ENCODE measurements at places on chromosomes 11 and 22.
A peak's percentile ranks its signal among the peaks of the same experiment; 100 is the strongest.

DNA sequence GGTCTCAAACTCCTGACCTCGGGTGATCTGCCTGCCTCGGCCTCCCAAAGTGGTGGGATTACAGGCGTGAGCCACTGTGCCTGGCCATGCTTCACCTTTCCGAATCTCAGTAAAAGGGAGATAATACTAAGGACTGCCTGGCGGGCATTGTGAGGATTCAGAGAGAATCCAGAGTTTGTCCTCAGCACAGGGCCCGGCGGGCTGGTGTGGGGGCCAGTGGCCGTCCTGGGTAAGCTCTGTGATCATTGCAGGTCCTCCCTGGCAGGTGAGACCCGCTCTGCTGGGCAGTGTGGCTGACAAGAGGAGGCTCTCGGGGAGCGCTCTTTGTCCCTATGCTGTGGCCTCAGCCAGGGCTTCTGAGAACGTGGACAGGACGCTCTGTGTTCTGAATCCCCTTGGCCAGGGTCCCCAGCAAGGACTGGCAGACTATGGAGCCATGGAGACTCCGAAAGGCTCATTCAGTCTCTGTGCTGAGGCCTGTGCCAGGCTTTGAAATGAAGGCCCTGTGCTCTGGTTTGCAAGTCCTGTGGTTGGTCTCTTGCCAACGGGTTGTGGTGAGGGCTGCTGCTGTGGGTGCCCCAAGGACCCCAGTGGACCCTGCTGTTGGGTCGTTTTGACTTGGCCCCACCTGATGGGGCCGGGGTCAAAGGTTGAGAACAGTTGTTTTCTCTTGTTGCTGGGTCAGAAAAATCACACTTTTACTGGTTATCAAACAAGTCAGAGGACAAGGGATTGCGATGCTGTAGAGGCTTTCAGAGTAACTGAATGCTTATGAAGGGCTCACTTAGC lies 2.1 kb downstream of the TPCN2 start:
- no peak for DNase-seq

DNA sequence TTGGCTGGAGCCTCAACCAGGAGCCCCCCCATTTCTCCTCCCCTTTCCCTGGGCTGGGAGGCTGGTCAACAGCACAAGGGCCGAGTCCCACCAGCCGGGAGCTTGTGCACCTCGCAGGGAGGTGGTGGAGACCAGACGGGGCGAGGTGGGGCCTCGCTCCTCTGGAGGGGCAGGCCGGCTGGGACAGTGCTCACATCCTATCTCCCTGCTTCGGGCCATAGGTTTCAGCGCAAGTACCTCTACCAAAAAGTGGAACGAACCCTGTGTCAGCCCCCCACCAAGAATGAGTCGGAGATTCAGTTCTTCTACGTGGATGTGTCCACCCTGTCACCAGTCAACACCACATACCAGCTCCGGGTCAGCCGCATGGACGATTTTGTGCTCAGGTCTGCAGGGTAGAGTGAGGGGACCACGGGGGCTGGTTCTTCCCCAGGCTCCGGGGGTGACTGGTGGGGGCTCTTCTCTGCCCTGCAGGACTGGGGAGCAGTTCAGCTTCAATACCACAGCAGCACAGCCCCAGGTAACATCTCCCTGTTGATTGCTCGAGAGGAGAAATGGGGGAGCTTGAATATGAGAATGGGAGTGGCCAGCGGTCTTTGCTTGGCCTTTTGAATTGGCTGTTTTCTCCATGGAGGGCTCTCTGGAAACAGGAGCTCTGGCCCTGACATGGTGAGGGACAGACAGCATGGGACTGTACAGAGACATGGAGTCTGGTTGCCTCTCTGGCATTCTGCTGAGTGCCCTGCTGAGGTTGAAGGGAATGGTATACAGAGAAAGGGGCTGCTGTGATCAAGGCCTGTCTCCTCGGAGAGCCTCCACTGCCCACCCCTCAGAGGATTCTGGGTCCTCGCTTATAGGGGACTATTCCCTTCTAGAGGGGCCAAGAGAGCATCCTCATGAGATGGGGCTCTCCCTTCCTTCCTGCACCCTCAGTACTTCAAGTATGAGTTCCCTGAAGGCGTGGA lies 3.3 kb downstream of the SIDT2 start:
- DNase-seq: no peak

- no peak for DNase-seq
These were observed 11.6 kb downstream of the FADS2 start for GRCh38 chr11:61839742-61840141.

GRCh38 chr11:34987617-34988016 lies 71.2 kb downstream of the PDHX start:
- DNase-seq: no peak

DNA sequence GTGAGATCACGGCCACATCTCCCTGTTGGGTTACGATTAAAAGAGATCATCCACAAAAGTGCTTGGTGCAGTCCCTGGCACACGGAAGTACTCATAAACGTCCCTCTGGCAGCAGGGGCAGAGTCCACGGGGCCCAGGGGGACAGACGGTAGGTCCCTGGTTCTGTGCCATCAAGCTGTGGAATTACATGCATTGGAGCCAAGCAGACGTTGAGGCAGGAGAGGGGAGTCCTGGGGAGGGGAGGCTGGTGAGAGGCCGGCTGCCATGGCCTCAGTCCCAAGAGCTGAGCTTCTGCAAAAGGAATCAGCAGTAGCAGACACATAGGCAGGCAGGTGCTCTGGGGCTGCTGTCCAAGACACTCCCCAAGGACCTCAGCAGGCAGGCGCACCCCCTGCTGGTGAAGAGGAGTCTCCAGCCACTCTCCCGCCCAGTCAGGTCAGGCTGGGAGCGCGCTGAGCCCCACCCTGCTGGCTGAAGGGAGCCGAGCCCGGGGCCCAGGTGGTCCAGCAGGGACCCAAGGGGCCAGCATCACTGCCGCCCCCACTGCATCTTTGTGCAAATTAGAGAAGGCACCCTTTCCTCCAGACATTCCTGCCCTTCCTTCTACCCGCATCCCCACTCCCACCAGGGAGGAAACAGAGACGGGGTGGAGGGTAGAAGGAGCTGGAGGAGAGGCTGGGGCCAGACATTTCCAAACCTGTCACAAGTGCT lies 7.6 kb upstream of the KCTD17 start:
- DNase-seq: peak; percentile 74

- DNase-seq: no peak
These were observed 65.2 kb upstream of the SESN3 start for GRCh38 chr11:95296165-95296564.

DNA sequence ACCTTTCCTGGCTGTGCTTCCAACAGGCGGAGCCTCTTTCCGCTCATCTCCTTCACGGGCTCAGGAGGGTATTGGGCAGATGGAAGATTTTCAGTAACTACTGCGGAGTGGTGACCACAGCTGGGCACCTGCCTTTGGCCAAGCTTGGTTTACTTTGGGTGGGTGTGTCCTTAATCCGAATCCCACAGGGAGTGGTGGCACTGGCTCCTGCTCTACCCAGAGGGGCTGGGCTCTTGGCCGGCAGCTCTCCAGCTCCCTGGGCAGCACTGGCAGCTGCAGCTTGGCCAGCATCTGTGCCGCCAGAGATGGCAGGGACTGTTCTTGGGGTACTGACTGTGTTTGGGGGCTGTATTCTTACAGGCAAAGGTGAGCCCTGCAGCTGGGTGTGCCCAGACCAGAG lies 29.8 kb downstream of the BID start:
- no peak for DNase-seq

GRCh38 chr11:128544471-128545051 lies 42.8 kb downstream of the ETS1 start:
- no peak for DNase-seq

GRCh38 chr22:50061824-50062355 lies 3.8 kb upstream of the TTLL8 start:
- no peak for DNase-seq

DNA sequence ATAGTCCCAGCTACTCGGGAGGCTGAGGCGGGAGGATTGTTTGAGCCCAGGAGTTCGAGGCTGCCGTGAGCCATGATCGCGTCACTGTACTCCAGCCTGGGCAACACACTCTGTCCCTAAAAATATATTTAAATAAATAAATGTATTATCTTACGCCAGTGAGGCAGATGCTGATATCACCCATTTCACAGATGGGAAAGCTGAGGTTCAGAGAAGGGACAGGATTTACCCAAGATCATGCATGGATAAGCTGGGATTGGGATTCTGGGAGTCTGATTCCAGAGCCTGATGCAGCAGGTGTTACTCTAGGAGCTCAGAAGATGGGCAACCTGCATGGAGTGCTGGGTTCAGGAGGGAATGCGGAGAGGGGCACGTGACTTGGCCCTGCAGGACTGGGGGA lies 17.8 kb downstream of the SGSM1 start:
- DNase-seq: no peak

All from HT-29 (cell line).